ENCODE measurements at places on chromosomes 11 and 22. TPM values are rescaled to one million over a fixed set of nuclear protein-coding genes. Genes with fewer than 3 reads are reported as not detected.

Gene CNTF
- total RNA-seq, result 1.1 TPM

Gene OR4A16
- total RNA-seq, result not detected

Gene VWCE
- total RNA-seq, result 0.50 TPM

Gene GRAMD1B
- 45.4 TPM for total RNA-seq

Gene OR52A1
- total RNA-seq, result not detected

Gene DAGLA
- 6.4 TPM for total RNA-seq

Gene NAALADL1
- total RNA-seq, result not detected

Gene MAJIN
- not detected for total RNA-seq

Gene MIOX
- not detected for total RNA-seq

Gene OR2AG1
- not detected for total RNA-seq

Gene RIBC2
- total RNA-seq, result 2.6 TPM

Gene ELMOD1
- 0.15 TPM for total RNA-seq

Gene CD6
- 0.18 TPM for total RNA-seq

Gene PHLDA2
- total RNA-seq, result 98.6 TPM

Gene ADAMTS15
- total RNA-seq, result 13.1 TPM

Gene APOA5
- total RNA-seq, result not detected

Gene ARHGAP8
- 1.9 TPM for total RNA-seq

Gene SMIM35
- not detected for total RNA-seq

Gene RGL4
- total RNA-seq, result not detected

Gene KCNJ5
- total RNA-seq, result not detected

Gene TRIM29
- total RNA-seq, result 7.4 TPM

Gene UBQLN3
- not detected for total RNA-seq

Gene MRGPRX3
- total RNA-seq, result not detected

Gene NUCB2
- total RNA-seq, result 33.0 TPM

Gene RASD2
- 1.1 TPM for total RNA-seq

Gene MICAL2
- 90.2 TPM for total RNA-seq

Gene GNAZ
- total RNA-seq, result 2.4 TPM

Gene MAPK11
- total RNA-seq, result 7.2 TPM

Gene DKK3
- total RNA-seq, result 13.5 TPM

Gene MIAT
- 0.34 TPM for total RNA-seq

Gene OVOL1
- not detected for total RNA-seq

Data from A549 treated with RU486 at 1 μM for 4 hours (cell line).